ENCODE measurements at places on chromosomes 7 and 10.
A peak's percentile ranks its signal among the peaks of the same experiment; 100 is the strongest.

- DNase-seq: no peak
Observed at GRCh38 chr7:83337050-83337449, 174.4 kb upstream of the PCLO start.

DNA sequence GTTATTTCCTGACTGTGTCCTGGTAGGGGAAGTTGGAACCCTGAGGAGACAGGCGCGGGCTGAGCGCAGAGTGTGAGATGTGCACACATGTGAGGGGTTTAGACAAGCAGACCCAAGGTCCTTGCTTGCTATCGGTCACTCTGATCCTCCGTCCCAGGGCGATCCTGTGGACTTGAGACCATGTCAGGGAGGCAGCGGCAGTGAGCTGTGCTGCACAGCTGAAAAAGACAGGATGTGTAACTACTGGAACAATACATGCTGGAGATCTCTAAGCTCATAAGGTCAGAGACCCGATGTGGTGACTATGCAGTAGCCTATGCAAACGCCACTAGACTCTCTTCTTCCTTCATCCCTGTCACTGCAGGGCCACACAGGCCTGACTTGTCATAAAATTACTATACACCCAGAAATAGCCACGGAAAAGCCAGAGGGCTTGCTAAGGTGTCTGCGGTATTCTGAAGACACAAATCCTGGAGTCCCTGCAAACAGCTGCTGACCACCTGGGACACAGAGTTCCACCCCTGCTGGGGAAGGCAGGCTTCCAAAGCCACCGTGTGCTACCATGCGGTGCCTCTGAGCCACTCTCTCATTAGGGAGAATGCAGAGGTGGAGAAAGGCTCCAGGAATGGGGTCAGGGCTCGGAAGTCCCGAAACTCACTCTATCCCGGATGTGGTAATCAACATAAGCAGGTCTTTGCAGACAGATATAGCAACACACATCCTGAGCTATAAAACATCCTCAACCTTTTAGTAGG, 91.1 kb upstream of the DDC start:
- DNase-seq: no peak

- no peak for DNase-seq
Observed at GRCh38 chr7:150432915-150433892, 17.2 kb upstream of the GIMAP8 start.

DNA sequence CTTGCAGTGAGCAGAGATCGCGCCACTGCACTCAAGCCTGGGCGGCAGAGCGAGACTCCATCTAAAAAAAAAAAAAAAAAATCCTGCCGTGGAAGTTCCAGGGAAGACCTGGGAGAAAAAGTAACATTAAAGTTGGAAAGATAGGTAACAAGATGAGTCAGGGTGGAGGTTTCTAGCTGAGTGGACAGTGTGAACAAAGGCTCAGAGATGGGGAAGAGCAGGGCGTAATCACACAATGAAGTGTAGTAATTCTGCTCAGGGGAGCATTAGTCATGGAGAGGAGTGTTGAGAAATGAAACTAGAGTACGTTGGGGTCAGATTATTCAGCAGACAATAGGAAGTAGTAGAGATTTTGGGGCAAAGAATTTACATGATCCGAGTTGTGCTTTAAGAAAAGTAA, 21.6 kb upstream of the WASL start:
- no peak for DNase-seq

DNA sequence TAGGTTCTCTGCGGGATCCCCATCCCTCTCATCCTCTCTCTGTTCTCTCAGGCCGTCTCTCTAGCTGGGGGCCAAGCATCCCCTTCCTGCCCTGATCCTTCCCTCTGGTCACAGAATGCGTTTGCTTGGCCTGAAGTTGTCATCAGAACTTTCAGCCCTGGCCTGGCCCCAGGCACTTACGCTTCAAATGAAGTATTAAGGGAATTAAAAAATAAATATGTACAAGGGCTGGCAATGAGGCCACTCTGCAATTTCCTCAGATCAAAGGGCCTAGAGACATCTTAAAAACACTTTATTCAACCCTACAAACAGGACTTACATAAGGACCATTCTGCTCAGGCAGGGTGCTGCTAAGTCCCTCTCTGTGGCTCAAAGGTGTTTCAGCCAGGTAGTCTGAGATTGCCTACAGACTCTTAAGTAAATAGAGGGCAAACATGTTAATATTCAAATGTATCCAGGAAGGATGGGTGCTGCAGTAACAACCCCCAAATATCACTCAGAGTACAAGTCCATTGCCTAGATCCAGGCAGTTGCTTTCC, 16.0 kb downstream of the SFTPD start:
- DNase-seq: no peak

DNA sequence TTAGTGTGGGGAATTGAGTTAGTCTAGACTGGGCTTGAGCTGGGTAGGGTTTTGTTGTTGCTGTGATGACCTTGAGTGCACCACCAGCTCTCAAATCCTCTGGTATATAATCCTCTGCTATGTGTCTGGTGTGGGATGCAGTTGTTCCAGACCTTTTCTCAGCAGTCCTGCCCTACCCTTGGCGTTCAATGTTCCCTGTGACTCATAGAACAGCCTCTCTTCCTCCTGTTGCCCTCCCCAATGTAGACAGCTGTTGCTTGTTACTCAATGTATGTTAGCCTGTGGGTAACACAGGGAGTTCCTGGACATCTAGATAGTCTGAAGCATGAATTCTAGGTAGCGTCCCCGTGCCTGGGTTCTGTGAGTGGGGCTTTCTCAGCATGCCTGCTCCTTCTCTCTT, 19.8 kb downstream of the ACBD7 start:
- DNase-seq: no peak

DNA sequence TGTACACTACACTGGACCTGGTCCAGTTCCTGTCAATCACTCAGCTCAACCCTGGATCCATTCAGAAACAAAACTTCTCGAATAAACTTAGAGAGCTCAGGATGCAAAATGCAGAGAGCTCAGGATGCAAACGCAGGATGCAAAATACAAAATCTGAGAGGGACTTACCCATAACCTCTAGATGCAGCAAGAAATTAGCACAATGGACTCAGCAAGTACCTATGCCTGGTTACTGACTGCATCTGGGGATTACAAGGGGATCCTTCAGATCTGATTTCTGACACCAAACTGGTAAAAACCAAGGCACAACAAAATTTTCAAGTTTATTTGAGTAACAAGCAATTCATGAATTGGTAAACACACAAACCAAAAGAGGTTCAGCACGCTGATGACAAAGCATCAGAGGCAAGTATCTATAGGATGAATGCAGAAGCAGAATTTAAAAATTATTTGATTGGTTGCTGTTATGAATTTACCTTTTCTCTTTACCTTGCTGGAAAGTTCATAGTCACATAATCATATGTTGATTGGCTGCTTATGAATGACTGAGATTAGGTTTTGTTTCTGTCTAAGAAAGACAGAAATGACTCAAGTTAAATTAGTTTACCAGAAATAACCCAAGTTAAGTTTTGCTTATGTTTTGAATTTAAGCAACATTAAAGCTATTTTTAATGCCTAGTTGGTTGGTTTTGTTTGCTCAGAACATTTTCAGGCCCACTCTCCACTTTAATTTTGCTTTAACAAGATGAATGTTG, 11.4 kb downstream of the GIMAP6 start:
- no peak for DNase-seq

DNA sequence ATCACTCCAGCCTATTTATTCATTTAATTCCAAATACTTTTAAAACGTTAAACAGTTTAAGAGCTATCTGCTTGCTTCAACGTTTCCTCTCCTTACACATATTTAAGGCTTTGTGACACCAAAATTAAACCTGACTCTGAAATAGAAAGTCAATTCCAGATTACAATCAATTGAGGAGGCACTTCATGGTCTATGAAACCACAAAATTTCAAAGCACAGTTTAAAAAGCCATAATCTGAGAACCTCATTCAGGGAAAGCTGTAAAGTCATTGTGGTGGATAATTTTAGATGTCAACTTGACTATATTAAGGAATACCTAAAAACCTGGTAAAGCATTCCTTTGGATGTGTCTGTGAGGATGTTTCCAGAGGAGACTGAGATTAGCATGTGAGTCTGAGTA, 6.2 kb downstream of the SNX13 start:
- no peak for DNase-seq

DNA sequence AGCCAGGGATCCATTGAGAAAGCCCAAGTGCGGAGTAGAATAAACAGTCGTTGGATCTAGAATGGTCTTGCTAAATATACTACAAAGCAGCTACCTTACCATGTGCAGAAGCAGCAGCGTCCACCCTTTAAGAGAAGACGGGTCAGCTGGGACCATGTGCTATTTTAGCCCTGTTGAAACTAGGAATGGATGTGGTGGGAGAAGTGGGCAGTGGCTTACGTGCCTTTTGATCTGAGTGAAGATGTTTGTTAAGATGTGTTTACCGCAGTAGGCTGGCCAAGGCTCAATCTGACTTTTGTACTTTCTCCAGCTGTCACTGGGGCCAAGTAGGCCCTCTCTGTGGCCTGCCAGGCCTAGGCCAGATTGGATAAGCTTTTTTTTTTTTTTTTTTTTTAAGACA, 9.2 kb downstream of the HABP2 start:
- no peak for DNase-seq

GRCh38 chr10:97336006-97336405, 1.5 kb upstream of the FRAT2 start:
- no peak for DNase-seq

- no peak for DNase-seq
Observed at GRCh38 chr10:111784436-111784835, 399.1 kb downstream of the GPAM start.

GRCh38 chr7:6934981-6935380, 108.9 kb upstream of the CCZ1B start:
- no peak for DNase-seq

- DNase-seq: no peak
Observed at GRCh38 chr7:108455551-108455997, 662 bp downstream of the NRCAM start.

DNA sequence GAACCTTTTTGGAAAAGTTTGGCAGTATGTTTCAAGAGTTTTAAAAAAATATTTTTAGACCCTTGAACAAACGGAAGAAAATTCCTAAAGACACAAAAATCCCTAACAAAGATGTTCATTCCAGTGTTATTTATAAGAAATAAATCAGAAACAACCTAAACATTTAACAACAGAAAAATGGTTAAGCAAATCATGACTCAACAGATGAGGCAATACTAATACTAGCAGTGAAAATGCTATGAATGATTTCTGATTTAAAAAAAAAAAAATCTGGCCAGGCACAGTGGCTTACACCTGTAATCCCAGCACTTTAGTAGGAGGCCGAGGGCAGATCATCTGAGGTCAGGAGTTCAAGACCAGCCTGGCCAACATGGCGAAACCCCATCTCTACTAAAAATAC, 61.0 kb downstream of the ARHGAP12 start:
- peak; percentile 26 for DNase-seq

- DNase-seq: no peak
Observed at GRCh38 chr7:157061979-157062378, 51.5 kb upstream of the MNX1 start.

DNA sequence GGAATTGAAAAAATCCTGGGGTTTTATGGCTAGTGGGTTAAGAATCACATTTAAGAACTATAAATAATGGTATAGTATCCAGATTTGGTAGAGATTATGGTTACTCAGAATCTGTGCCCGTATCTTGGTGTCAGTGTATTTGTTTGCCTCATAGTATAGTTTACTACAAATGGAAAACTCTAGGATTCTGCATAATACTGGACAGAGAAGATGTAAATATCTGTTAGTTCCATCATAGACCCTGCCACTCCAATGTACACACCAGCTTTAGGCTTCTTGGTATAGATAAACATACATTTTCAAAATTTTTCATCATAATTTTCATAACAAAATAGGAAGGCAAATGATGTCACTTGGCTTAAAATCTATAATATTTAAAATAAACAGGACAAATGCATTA, 108.1 kb downstream of the CFTR start:
- DNase-seq: no peak

DNA sequence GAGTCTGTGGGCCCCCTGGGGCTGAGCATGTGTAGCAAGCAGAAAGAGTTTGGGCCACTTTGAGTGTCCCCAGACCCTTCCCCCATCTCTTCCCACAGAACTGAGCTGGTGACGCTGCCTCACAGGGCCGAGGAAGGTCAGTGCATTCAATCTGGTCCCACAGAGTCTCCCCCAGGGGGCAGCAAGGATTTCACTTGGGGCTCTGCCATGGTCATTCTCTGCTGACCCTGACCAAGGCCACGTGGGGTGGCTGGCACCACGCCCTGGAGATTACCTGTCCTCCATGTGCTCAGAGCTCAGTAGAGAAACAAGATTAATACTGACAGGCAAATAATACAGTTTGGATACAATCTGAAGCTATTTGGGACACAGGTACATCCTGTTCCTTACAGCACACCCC, 30.2 kb downstream of the ADRA2A start:
- DNase-seq: no peak

GRCh38 chr7:74235518-74236268, 18.5 kb downstream of the RFC2 start:
- no peak for DNase-seq

GRCh38 chr10:3978174-3978573, 193.2 kb upstream of the KLF6 start:
- DNase-seq: peak; percentile 35

DNA sequence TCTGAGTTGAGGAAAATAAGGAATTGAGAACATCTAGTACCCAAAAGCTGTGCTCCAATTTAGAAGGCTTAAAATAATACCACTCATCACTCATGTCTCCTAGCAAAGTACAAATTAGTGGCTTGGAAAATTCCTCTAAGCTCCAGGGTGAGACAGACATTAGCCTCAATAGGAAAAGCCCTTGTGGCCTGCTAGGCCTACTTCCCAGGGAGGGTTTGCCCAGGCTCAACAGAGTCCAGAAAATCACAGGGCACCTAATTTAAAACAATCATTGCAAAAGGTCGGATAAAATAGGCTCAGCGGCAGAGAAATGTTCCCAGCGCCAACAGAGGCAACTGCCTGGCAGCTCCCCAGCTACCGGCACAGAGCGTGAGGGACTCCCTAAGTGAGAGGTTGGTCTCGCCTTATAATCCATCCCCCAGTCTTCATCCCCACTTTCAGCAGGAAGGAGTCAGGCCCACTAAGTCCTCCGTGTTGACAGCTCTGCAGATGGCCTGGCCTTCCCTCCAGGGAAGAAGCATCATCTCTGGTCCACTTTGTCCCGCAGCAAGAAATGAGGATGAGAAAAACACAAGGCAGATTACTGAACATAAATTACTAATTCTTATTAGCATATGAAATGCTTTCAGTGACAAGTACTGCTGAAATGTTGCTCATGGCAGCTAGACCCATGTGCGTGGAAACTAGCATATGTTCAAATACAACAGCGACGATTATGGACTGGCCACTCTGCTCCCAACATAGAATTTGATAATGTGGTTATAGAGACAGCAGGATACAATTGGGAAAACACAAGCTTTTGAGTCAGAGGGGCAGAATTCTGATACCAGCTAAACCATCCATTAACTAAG, 1177.7 kb upstream of the AUTS2 start:
- DNase-seq: no peak
